IPS DF 6.9 (cell line): ENCODE measurements at places on chromosomes 12 and 14.
A peak's percentile ranks its signal among the peaks of the same experiment; 100 is the strongest.

- H3K4me3 ChIP-seq = peak overlapping the region; percentile 85
- H3K27ac ChIP-seq = no peak overlapping the region
Measured at GRCh38 chr12:89709157-89709994, 738 bp upstream of the ATP2B1 start.

- H3K27ac ChIP-seq = no peak overlapping the region
- H3K4me1 ChIP-seq = peaks cover 2% of the 10 kb centered on the region; the same call in 1 of the 2 replicates
- H3K27me3 ChIP-seq = no peaks in the 10 kb centered on the region
- H3K36me3 ChIP-seq = no peaks in the 10 kb centered on the region
- DNase-seq = no peak
Measured at GRCh38 chr12:57465030-57465746, 5.6 kb downstream of the GLI1 start.

DNA sequence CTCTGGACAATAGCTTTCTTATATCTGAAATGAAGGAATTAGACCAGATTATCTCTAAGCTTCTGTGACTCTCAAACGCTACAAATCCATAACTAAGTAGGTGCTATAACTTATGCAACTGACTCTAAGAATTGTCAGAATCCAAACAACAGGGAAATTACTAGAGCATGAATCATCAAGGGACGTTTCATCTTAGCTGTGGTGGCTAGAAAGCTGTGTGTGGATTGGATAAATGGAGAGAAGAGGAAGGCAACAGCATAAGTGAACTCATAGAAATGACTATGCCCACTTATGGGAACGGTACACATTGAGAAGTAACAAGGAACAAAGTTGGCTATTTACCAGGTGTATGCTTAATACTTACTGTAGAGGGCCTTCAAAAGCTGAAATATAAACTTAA, 96.0 kb upstream of the NEDD1 start:
- no peak overlapping the region for H3K27ac ChIP-seq
- H3K4me1 ChIP-seq = peaks cover 2% of the 10 kb centered on the region; the same call in 1 of the 2 replicates
- no peaks in the 10 kb centered on the region for H3K36me3 ChIP-seq
- no peak overlapping the region for H3K4me3 ChIP-seq
- no peaks in the 10 kb centered on the region for H3K27me3 ChIP-seq
- DNase-seq = no peak

DNA sequence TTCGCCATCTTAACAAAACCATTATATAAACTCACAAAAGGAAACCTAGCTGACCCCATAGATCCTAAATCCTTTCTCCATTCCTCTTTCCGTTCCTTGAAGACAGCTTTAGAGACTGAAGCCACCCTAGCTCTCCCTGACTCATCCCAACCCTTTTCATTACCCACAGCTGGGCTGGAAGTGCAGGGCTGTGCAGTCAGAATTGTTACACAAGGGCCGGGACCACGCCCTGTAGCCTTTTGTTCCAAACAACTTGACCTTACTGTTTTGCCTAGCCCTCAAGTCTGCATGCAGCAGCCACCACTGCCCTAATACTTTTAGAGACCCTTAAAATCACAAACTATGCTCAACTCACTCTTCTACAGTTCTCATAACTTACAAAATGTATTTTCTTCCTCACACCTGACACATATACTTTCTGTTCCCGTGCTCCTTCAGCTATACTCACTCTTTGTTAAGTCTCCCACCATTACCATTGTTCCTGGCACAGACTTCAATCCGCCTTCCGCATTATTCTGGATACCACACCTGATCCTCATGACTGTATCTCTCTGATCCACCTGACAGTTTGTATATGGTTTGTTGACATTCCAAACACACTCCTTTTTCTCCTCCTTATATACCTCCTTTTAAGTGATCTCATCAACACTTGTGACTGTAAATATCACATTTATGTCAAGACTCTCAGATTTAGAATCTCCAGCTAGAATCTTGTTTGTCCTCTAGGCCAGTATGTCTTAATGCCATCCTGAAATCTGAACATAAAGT, 208.7 kb downstream of the KITLG start:
- H3K4me3 ChIP-seq = no peak overlapping the region
- no peaks in the 10 kb centered on the region for H3K36me3 ChIP-seq

DNA sequence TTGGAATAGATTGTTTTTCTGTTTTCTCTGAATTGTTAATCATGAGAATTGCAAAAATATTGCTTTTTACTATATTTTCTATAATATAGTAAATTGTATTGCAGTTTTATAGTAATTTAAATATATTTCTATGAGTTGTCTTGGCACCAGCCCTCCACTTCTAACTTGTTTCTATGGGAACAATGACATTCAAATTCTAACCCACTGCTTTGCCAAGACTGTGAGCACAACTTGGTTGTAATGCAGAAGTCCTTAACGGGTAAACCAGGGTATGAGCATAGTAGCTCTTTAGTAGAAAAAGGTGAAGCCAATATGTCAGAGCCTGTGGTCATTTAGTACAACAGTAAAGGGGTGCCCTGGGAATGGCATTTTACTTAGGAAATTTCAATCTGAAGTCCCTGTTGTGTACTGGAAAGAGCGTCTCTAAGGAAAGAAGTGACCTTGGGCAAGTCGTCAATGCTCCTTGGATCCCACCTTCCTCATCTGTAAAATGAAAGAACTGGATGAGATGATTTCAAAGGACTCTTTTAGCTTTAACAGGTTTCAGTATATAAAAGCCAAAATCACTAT, 283.3 kb downstream of the ATP23 start:
- no peak overlapping the region for H3K4me3 ChIP-seq
- no peak for DNase-seq
- no peaks in the 10 kb centered on the region for H3K36me3 ChIP-seq
- no peaks in the 10 kb centered on the region for H3K27me3 ChIP-seq
- no peak overlapping the region for H3K27ac ChIP-seq

DNA sequence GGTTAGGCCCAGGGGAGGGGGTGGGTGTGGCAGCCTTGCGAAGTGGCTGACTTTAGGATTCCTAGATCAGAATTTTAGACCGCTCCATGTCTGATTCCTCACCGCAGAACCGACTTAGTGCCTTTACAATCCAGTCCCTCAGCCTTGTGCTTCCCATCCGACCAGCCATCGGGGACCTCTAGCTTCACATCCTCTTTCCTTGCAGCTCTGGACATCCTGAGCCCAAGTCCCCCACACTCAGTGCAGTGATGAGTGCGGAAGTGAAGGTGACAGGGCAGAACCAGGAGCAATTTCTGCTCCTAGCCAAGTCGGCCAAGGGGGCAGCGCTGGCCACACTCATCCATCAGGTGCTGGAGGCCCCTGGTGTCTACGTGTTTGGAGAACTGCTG, 557 bp downstream of the COPS7A start:
- no peak overlapping the region for H3K27ac ChIP-seq
- no peaks in the 10 kb centered on the region for H3K27me3 ChIP-seq
- H3K36me3 ChIP-seq = peaks cover 8% of the 10 kb centered on the region; the same call in 1 of the 2 replicates
- no peak for DNase-seq
- H3K4me3 ChIP-seq = peak overlapping the region; percentile 44; the same call in 1 of the 2 replicates
- no peaks in the 10 kb centered on the region for H3K4me1 ChIP-seq

GRCh38 chr12:130689408-130690405, 26.4 kb downstream of the RIMBP2 start:
- DNase-seq = no peak
- no peaks in the 10 kb centered on the region; the same call in 1 of the 2 replicates for H3K36me3 ChIP-seq
- H3K27me3 ChIP-seq = no peaks in the 10 kb centered on the region
- H3K4me1 ChIP-seq = no peaks in the 10 kb centered on the region

GRCh38 chr12:6548966-6549683, 6.7 kb downstream of the IFFO1 start:
- no peak overlapping the region for H3K27ac ChIP-seq
- no peaks in the 10 kb centered on the region for H3K27me3 ChIP-seq
- no peak overlapping the region for H3K4me3 ChIP-seq
- no peak for DNase-seq
- H3K4me1 ChIP-seq = no peaks in the 10 kb centered on the region; the same call in 1 of the 2 replicates

DNA sequence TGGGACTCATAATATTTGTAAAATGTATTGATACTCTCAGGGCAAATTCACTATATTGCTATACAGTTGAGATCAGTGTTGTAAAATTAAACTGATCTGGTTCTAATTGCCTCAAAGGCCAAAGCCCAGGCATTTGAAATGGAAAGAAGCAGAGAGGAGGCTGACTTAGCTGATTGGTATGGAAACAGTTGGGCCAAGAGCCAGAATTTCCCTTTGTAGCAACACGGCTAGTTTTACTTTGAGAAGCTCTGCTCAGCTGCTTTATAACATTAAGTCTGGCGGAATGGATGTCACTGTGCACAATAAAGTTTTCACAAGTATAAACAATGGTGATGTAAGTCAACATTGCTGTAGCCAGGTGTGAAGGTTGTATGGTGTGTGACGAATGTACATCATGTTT, 186.4 kb downstream of the MSRB3 start:
- H3K4me3 ChIP-seq = no peak overlapping the region
- DNase-seq = no peak
- no peaks in the 10 kb centered on the region for H3K27me3 ChIP-seq
- no peak overlapping the region for H3K27ac ChIP-seq
- no peaks in the 10 kb centered on the region for H3K4me1 ChIP-seq
- no peaks in the 10 kb centered on the region for H3K36me3 ChIP-seq

DNA sequence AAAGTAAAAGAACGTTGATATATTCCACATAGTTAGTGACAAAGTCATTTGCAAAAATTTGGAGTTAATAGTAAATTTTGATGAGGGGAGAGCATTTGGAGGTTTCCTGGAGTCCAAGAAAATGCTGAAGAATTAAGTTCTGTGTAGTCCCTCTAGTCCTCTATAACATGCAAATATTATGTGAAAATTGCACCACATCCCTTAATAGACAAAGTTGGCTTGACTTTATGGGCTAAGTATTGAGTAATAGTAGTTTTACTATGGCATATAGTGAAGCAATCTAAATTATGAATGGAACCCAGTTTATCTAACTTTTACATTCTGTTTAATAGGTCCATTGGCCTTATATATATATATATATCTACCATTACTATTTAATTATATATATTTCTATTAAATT, 66.4 kb upstream of the DCN start:
- H3K36me3 ChIP-seq = no peaks in the 10 kb centered on the region
- H3K27ac ChIP-seq = no peak overlapping the region
- no peak for DNase-seq
- H3K4me1 ChIP-seq = no peaks in the 10 kb centered on the region
- no peaks in the 10 kb centered on the region for H3K27me3 ChIP-seq

GRCh38 chr12:108141600-108142130, 12.6 kb downstream of the WSCD2 start:
- H3K27me3 ChIP-seq = no peaks in the 10 kb centered on the region
- no peaks in the 10 kb centered on the region for H3K36me3 ChIP-seq
- H3K4me3 ChIP-seq = no peak overlapping the region
- DNase-seq = no peak

DNA sequence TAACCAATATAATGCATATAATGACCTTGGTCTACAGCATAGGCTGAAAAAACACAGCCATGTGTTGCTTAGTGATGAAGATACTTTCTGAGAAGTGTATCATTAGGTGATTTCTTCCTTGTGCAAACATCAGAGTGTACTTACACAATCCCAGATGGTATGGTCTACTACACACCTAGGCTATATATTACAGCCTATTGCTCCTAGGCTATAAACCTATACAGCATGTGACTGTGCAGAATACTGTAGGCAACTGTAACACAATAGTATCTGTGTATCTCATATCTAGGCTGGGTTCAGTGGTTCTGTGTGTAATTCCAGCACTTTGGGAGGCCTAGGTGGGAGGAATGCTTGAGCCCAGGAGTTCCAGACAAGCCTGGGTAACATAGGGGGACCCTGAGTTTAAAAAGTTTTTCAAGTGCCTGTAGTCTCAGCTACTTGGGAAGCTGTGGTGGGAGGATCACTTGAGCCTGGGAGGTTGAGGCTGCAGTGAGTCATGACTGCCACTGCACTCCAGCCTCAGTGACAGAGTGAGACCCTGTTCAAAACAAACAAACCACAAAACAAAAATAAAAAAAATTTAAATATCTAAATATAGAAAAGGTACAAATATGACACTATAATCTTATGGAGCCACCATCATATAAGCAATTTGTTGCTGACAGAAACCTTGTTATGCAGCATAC, 66.6 kb downstream of the GRIP1 start:
- H3K4me1 ChIP-seq = peaks cover 7% of the 10 kb centered on the region
- H3K4me3 ChIP-seq = no peak overlapping the region
- no peaks in the 10 kb centered on the region for H3K27me3 ChIP-seq
- no peak for DNase-seq
- H3K27ac ChIP-seq = no peak overlapping the region

DNA sequence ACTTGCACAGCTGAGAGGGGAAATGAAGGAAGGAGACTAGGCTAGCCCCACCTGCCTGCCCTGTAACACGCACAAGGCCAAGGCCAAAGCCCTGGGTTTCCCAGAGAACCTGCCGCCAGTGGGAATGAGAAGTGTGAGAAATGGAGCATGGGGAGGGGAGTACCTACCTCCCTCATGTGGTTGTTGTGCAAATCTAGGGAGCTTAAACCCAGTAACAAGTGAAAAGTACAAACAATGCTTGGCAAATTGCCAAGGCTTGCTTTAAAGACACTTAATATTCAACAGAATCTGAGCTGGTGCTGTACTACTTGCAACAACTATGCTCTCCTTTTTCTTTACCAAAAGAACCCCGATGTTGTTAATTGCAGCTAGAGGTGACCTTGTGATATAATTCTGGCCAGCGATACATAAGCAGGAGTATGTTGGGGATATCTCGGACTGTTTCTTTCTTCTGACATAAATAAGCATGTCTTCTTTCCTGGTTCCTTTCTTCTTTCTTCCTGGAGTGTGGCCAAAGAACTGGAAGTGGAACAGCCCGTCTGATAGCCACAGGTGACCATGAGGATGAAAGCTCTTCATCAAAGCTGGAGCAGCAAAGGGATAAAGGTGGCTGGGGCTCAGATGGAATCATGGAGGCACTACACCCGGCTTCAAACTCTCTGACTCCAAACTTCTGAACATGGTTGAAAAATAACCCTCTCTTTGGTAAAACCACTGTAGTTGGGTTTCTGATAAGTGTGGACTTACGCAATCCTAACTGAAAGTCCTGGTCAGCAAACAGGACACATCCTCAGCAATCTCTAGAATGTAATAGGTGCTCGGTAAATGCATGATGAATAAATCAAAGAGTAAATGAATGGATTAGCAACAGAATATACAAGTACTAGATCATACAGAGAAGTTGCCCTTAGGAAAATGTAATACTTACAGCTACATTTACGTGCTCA, 207.9 kb downstream of the NUAK1 start:
- peaks cover 2% of the 10 kb centered on the region; the same call in 1 of the 2 replicates for H3K4me1 ChIP-seq
- no peak overlapping the region for H3K4me3 ChIP-seq
- no peaks in the 10 kb centered on the region for H3K27me3 ChIP-seq
- no peak overlapping the region for H3K27ac ChIP-seq
- no peak for DNase-seq

DNA sequence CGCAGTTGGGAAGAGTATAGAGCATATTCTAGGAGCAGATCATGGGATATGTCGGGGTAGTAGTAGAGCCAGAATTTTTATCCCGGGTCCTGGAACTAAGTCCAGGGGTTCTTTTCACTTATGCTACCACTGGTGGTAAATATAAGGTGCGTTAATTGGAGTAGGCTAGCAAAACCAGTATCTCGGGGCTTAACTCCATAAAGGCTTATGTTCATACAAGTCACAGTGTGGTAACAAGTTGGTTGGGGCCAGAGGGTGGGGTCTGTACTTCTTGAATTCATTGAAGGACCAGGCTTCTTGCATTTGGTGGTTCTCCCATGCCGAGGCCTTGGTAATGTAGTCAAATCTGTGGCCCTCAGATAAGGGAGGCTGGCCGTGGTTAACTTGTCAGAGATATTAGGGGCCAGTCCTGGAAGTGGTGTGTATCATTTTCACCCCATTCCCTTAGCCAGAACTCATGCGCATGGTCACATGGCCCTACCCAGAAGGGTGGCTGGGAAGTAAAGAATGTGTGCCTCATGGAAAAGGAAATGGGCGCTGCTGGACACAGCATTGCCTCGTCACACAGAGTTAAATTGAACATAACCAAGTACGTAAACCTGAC, 1.5 kb upstream of the ZNF641 start:
- no peak for DNase-seq
- no peak overlapping the region for H3K4me3 ChIP-seq
- no peak overlapping the region for H3K27ac ChIP-seq
- no peaks in the 10 kb centered on the region for H3K36me3 ChIP-seq
- no peaks in the 10 kb centered on the region for H3K4me1 ChIP-seq
